MM.1S (cell line): ENCODE measurements at places on chromosomes 2 and 18.
A peak's percentile ranks its signal among the peaks of the same experiment; 100 is the strongest.

GRCh38 chr18:68564351-68564750 lies 150.6 kb downstream of the TMX3 start:
- no peak for DNase-seq
- H3K36me3 ChIP-seq, result no peaks in the 10 kb centered on the region
- H3K27me3 ChIP-seq, result no peaks in the 10 kb centered on the region
- no peak overlapping the region for H3K4me3 ChIP-seq
- H3K4me1 ChIP-seq, result no peaks in the 10 kb centered on the region

GRCh38 chr18:71837547-71837946 lies 706.6 kb downstream of the CBLN2 start:
- no peaks in the 10 kb centered on the region for H3K4me1 ChIP-seq
- no peak for DNase-seq
- no peaks in the 10 kb centered on the region for H3K36me3 ChIP-seq
- no peak overlapping the region for H3K4me3 ChIP-seq
- H3K27ac ChIP-seq, result no peak overlapping the region

DNA sequence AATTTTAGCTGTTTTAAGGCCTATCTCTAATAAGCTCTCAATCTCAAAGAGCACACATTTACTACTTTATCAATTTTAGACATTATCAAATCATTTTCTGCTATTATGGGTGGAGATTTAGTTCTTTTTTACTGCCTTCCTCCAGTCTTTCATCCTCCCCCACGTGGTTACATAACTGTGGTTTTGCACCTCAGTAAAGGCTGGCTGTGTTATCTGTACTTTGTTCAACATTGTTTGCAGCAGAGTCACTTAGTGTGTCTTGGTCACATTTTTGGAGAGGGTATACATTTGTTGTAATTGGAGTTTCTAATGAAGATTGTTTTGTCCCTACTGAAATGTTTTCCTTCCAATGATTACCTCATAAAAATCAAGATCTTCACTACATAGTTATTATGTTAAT lies 549.6 kb upstream of the CELF4 start:
- H3K4me1 ChIP-seq, result no peaks in the 10 kb centered on the region
- no peak overlapping the region for H3K4me3 ChIP-seq
- H3K27ac ChIP-seq, result no peak overlapping the region
- no peaks in the 10 kb centered on the region for H3K36me3 ChIP-seq
- no peak for DNase-seq
- no peaks in the 10 kb centered on the region for H3K27me3 ChIP-seq

GRCh38 chr2:136381722-136382633 lies 264.0 kb upstream of the CXCR4 start:
- peak overlapping the region; percentile 95 for H3K27ac ChIP-seq
- H3K27me3 ChIP-seq, result no peaks in the 10 kb centered on the region
- peak; percentile 98 for DNase-seq
- no peaks in the 10 kb centered on the region for H3K36me3 ChIP-seq

GRCh38 chr2:154911729-154912128 lies 213.2 kb downstream of the KCNJ3 start:
- no peak overlapping the region for H3K4me3 ChIP-seq
- no peaks in the 10 kb centered on the region for H3K36me3 ChIP-seq
- DNase-seq, result no peak

- peak; percentile 40 for DNase-seq
- H3K27ac ChIP-seq, result peak overlapping the region; percentile 2; the same call in 1 of the 2 replicates
- no peaks in the 10 kb centered on the region for H3K27me3 ChIP-seq
- peaks cover 13% of the 10 kb centered on the region; the same call in 1 of the 2 replicates for H3K4me1 ChIP-seq
- no peaks in the 10 kb centered on the region for H3K36me3 ChIP-seq
- no peak overlapping the region for H3K4me3 ChIP-seq
Observed at GRCh38 chr2:68225119-68225632, 27.2 kb downstream of the PPP3R1 start.

- H3K4me1 ChIP-seq, result peaks cover 19% of the 10 kb centered on the region
- no peaks in the 10 kb centered on the region for H3K36me3 ChIP-seq
- no peak overlapping the region for H3K27ac ChIP-seq
- H3K4me3 ChIP-seq, result peak overlapping the region; percentile 47
Observed at GRCh38 chr2:173075056-173075780, 428 bp upstream of the MAP3K20 start.

GRCh38 chr2:79901161-79901560 lies 388.3 kb downstream of the CTNNA2 start:
- H3K4me3 ChIP-seq, result no peak overlapping the region
- no peak for DNase-seq
- no peak overlapping the region for H3K27ac ChIP-seq
- no peaks in the 10 kb centered on the region for H3K27me3 ChIP-seq
- no peaks in the 10 kb centered on the region for H3K36me3 ChIP-seq

DNA sequence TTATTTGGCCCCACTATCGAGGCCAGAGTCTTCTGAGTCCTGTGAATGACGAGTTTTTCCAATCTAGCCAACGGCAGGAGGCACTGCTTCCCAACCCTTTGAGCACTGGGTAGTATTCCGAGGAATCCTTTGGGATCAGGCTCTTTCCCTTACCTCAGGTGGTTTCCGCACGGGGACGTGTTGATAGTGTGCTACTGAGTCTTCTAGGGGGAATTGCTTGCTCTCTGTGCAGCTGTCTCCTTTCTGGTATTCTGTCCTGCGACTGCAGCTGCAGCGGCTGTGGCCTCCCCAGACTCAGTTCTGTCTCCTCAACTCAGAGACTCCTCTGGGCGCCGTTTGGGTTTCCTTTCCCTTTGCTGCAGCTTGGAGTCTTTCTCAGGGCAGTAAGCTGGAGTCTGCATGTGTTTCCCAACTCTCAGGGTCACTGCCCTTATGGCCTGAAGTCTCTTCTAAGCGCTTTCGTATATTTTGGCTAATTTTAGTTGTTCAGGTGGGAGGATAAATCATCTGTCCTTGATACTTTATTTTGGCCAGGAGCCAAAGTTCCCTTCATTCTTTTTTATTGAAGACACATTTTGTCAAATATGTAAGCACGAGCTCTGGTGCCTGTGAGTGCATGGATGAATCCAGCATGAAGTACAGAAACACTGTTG lies 118.4 kb downstream of the MAP4K4 start:
- DNase-seq, result no peak
- H3K27ac ChIP-seq, result no peak overlapping the region
- no peaks in the 10 kb centered on the region for H3K4me1 ChIP-seq
- no peak overlapping the region for H3K4me3 ChIP-seq
- H3K27me3 ChIP-seq, result no peaks in the 10 kb centered on the region

DNA sequence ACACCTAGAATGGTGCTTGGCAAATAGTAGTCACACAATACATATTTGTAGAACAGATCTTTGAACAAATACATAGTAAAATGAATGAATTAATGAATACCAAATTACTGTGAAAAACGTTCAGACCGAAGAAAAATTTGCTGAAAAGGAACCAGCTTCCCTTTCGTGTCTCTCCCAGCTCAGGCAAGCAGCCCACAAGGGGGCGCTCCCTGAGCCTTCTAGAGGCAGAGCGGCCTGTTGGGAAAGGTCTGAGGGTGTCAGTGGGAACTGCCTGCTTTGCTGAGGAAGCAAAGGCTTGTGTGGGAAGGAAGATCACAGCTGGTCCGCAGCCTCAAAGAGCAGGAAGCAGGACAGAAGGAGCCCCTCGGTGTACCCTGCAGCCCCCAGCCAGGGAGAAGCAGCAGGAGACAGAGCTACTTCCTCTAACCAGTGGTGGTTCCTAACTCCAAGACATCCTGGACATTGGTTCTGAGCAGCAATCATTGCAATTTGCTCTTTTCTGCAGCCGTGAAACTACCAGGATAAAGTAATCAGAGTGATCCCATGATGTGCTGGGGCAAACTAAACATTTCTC lies 231.1 kb downstream of the ANKRD30B start:
- no peaks in the 10 kb centered on the region for H3K27me3 ChIP-seq
- H3K4me3 ChIP-seq, result no peak overlapping the region
- H3K4me1 ChIP-seq, result no peaks in the 10 kb centered on the region

- no peak for DNase-seq
- H3K36me3 ChIP-seq, result no peaks in the 10 kb centered on the region; the same call in 1 of the 2 replicates
- H3K4me3 ChIP-seq, result no peak overlapping the region
- no peaks in the 10 kb centered on the region for H3K4me1 ChIP-seq
- H3K27ac ChIP-seq, result no peak overlapping the region
Observed at GRCh38 chr2:66526180-66526579, 91.3 kb downstream of the MEIS1 start.

- no peaks in the 10 kb centered on the region for H3K27me3 ChIP-seq
- no peak overlapping the region for H3K4me3 ChIP-seq
- no peak for DNase-seq
- no peaks in the 10 kb centered on the region for H3K36me3 ChIP-seq
Observed at GRCh38 chr2:196399722-196400691, 228.6 kb upstream of the STK17B start.

- peaks cover 16% of the 10 kb centered on the region; the same call in 1 of the 2 replicates for H3K27me3 ChIP-seq
- H3K36me3 ChIP-seq, result no peaks in the 10 kb centered on the region
- H3K27ac ChIP-seq, result no peak overlapping the region
- no peak for DNase-seq
Observed at GRCh38 chr2:96909611-96910021, 39.7 kb upstream of the SEMA4C start.

DNA sequence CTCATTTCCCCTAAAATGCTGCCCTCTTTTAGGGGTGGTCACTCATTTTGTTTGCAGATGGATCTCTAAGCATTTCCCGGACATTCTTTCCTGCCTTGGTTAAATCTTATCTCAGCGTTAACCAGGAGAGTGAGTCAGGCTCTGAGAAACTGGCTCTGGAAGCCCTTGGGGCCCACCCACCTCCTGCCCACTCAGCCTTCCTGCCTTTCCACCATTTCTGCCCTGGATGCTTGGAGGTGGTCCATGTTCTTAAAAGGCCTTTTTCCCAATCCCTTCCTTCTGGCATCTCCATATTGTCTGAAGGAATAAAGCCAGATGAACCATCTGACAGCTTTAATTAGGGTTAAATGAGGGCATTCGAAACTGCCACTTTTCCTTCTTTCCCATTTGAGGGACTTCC lies 9.5 kb downstream of the HK2 start:
- H3K4me1 ChIP-seq, result peaks cover 51% of the 10 kb centered on the region
- DNase-seq, result no peak
- no peaks in the 10 kb centered on the region for H3K36me3 ChIP-seq
- no peak overlapping the region for H3K4me3 ChIP-seq

- H3K27ac ChIP-seq, result no peak overlapping the region
- H3K27me3 ChIP-seq, result no peaks in the 10 kb centered on the region
- peaks cover 15% of the 10 kb centered on the region for H3K4me1 ChIP-seq
- no peaks in the 10 kb centered on the region for H3K36me3 ChIP-seq
- DNase-seq, result no peak
Observed at GRCh38 chr2:26891-27290, 19.4 kb downstream of the FAM110C start.

GRCh38 chr2:60998628-60999545 lies 18.6 kb upstream of the PEX13 start:
- no peaks in the 10 kb centered on the region for H3K4me1 ChIP-seq
- peak; percentile 71 for DNase-seq
- no peaks in the 10 kb centered on the region for H3K27me3 ChIP-seq
- H3K4me3 ChIP-seq, result no peak overlapping the region
- no peak overlapping the region for H3K27ac ChIP-seq

DNA sequence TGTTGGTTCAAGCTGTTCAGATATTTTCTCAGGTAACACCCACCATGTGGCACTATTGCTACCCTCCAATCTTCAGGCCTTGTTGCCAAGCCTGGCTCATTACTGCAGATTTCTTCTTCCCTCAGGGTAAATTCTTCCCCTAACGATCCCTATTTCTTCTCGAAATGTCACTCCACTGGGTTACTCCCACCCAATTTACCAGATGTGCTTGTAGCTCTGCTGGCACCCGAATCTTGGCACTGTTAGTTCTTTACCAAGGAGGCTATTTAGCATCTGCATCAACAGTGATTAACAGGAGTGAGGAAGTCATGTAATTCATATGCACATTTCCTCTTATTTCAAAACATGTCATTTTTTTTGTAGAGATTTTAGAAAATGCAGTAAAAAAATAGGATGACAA lies 217.1 kb upstream of the CYRIA start:
- no peaks in the 10 kb centered on the region for H3K36me3 ChIP-seq
- no peak overlapping the region for H3K27ac ChIP-seq
- DNase-seq, result no peak
- no peaks in the 10 kb centered on the region for H3K27me3 ChIP-seq

DNA sequence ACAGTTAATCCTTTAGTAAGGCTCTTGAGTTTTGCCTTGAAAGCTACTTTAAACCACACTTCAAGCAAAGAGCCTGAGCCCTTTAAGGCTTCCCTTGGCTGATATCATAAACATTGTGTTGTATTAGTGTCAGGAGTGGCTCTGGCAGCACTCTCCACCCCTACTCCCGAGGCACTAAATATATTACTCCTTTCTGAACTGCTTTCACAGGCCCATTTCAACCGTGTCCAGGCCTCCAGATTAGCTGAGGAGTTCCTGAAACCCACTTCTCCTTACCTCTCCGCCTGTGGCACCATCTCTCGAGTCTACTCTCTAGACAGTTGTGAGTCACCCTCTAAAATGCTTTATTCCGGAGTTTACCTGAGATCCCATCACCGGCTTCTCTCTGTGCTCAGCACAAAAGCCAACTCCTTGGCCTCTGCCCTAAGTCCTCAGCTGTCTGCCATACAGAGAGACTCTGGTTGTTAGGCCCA lies 14.4 kb upstream of the STON1 start:
- H3K36me3 ChIP-seq, result no peaks in the 10 kb centered on the region
- no peak overlapping the region for H3K27ac ChIP-seq
- no peak for DNase-seq
- H3K4me1 ChIP-seq, result no peaks in the 10 kb centered on the region
- H3K27me3 ChIP-seq, result no peaks in the 10 kb centered on the region
- H3K4me3 ChIP-seq, result no peak overlapping the region

GRCh38 chr2:144083211-144083610 lies 436.7 kb downstream of the ZEB2 start:
- no peaks in the 10 kb centered on the region for H3K36me3 ChIP-seq
- DNase-seq, result no peak
- H3K4me1 ChIP-seq, result no peaks in the 10 kb centered on the region
- no peaks in the 10 kb centered on the region for H3K27me3 ChIP-seq
- no peak overlapping the region for H3K27ac ChIP-seq

GRCh38 chr2:143458258-143459190 lies 329.3 kb downstream of the ARHGAP15 start:
- no peaks in the 10 kb centered on the region; the same call in 1 of the 2 replicates for H3K36me3 ChIP-seq
- no peak for DNase-seq
- H3K27ac ChIP-seq, result no peak overlapping the region
- H3K27me3 ChIP-seq, result no peaks in the 10 kb centered on the region
- H3K4me3 ChIP-seq, result no peak overlapping the region
- no peaks in the 10 kb centered on the region for H3K4me1 ChIP-seq

GRCh38 chr2:181781078-181781786 lies 100.9 kb upstream of the NEUROD1 start:
- H3K4me3 ChIP-seq, result no peak overlapping the region
- no peak overlapping the region for H3K27ac ChIP-seq
- no peaks in the 10 kb centered on the region for H3K27me3 ChIP-seq
